ENCODE measurements at places on chromosomes 11 and 22.

DNA sequence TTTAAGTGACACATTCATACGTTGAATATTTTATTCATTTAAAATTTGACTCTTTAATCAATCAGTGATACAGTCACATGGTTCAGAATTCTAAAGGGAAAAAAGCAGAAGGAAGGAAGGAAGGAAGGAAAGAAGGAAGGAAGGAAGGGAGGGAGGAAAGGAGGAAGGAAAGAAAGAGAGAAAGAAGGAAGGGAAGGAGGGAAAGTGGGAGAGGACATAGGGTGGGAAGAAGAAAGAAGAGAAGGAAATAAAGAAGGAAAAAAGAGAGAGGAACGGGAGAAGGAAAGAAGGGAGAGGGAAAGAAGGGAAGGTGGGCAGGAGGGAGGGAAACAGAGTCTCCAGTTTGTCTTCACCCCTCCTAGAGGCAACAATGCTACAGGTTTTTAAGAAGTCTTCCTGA lies 518.6 kb downstream of the MIAT start:
- no peak for DNase-seq

DNA sequence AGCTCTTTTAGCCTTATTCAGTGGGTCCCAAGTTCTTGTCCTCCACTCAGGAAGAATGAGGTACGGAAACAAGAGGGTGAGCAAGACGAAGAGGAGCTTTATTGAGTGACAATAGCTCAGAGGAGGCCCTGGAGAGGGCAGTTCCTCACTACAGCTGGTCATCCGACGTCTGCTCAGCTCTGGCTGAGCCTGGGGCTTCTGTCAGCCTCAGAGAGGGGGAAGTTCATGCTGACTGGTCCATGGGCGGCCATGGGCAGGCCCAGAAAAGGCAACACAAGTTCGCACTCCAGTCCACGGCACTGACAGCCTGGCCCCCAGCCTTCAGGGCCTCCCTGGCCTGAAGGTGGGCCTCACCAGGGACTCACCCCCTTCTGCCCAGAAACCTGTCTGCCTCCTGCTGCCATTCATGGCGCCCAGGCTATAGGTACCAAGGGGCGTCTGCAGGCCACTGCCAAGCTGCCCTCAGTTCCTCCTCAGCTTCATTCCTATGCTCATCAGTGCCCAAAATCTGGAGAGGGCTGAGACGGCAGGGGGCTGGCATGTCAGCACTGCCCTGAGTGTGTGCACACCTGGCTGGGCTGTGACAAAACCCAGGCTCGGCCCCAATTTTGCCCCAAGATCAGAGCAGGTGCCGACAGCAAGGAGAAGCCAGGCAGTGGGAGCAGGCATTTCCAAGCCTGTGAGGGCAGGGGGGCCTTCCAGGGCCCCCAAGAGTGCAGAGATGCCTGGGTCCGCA lies 21.7 kb upstream of the KIAA0930 start:
- no peak for DNase-seq

- no peak for DNase-seq
Measured at GRCh38 chr22:30212363-30212995, 34.1 kb downstream of the LIF start.

DNA sequence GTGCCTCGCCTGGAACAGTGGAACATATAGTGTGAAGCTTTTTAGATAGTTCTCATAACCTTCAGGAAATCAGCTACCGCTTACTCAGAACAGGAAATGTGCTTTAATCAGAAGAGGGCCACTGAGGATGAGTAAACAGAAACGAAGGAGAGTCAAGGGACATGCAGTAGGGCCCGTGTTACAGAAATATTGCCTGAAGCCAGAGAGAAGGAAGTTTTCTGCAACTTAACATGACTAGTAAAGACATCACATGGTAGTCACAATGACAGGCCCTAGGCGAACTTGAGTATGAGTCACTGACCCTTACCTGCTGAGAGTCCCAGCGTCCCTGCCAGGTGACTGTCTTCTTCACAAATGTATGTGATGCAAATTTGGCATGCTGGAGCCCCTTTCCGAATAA lies 39.4 kb downstream of the CARD18 start:
- DNase-seq: no peak

- DNase-seq: no peak
Measured at GRCh38 chr22:36373258-36373579, 14.5 kb downstream of the MYH9 start.

- DNase-seq: no peak
Measured at GRCh38 chr11:86807360-86807759, 7.0 kb downstream of the PRSS23 start.

DNA sequence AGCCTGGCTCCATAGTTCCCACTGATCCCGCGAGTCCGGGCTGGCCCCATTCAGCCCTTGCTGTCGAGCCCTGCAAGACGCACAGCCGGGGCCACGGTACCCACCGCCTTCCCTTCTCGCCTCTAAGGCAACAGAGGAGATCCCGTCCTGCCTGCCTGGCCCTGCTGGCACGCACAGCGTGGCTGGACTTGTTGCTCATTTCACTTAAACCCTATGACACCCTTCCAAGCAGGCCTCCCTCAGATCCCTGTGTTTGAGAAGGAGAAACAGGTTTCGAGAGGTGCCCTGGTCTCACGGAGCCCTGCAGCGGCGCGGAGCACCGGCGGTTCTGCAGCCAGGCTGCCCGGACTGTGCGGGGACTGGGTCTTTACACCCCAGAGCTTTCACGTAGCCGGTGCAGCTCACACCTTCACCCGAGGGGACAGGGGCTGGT lies 1048.4 kb downstream of the BRD1 start:
- DNase-seq: no peak

DNA sequence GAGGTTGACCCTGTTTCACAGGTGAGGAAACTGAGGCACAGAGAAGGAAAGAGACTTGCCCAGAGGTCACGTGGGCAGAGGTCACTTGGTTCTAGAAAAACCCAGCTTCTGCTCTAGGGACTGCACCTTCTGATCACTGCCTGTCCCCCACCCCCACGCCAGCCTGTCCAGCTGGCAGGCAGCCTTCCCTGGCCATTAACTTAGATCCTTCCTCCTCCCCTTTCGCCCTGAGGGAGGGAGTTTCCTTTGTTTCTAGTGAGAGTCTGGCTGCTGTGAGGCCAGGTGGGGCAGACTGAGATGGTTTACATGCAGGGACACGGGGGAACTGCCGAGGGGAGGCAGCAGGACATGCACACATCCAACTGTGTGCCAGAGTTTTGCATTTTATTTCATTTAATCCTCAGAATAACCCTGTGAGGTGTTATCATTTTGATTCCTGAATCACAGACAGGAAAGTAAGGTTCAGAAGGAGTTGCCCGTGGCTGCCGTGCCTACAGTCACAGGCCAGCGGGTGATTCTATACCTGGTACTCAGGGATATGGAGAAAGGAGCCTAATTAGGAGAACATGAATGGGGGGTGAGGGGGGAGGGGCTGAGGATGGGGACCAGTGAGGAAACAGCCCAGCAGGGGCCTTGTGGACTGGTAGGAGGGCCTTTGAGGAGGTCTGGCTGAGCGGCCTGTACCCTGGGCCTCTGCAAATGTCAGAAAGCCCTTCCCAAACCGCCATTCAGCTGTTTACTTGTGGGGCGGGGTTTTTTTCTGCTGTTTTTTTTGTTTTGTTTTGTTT lies 3.4 kb downstream of the FAM83F start:
- DNase-seq: peak; percentile 88

DNA sequence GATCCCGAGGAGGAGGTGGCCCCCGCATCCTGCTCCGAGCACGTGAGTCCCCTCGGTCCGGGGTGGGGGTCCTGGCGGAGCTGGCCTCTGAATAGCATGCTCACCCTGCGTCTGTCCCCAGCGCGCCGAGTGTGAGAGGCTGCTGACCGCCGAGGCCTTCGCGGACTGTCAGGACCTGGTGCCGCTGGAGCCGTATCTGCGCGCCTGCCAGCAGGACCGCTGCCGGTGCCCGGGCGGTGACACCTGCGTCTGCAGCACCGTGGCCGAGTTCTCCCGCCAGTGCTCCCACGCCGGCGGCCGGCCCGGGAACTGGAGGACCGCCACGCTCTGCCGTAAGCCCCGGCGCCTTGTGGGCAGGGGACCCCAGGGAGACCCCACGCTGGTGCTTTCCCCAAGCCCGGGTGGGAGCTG lies 3.5 kb downstream of the MUC2 start:
- no peak for DNase-seq

- DNase-seq: no peak
Measured at GRCh38 chr11:71402878-71403277, 45.3 kb downstream of the DHCR7 start.
